ENCODE measurements at places on chromosomes 4 and X.

GRCh38 chr4:52595001-52595400, 64.1 kb downstream of the USP46 start:
- peak; percentile 67 for DNase-seq

GRCh38 chr4:152087335-152087734, 326.5 kb upstream of the GATB start:
- no peak for DNase-seq

GRCh38 chr4:53281438-53281837, 84.4 kb downstream of the SCFD2 start:
- DNase-seq: peak; percentile 85

- no peak for DNase-seq
Observed at GRCh38 chr4:136985683-136986082, 546.6 kb downstream of the PCDH18 start.

- DNase-seq: peak; percentile 19
Observed at GRCh38 chr4:23717528-23718248, 172.2 kb downstream of the PPARGC1A start.

DNA sequence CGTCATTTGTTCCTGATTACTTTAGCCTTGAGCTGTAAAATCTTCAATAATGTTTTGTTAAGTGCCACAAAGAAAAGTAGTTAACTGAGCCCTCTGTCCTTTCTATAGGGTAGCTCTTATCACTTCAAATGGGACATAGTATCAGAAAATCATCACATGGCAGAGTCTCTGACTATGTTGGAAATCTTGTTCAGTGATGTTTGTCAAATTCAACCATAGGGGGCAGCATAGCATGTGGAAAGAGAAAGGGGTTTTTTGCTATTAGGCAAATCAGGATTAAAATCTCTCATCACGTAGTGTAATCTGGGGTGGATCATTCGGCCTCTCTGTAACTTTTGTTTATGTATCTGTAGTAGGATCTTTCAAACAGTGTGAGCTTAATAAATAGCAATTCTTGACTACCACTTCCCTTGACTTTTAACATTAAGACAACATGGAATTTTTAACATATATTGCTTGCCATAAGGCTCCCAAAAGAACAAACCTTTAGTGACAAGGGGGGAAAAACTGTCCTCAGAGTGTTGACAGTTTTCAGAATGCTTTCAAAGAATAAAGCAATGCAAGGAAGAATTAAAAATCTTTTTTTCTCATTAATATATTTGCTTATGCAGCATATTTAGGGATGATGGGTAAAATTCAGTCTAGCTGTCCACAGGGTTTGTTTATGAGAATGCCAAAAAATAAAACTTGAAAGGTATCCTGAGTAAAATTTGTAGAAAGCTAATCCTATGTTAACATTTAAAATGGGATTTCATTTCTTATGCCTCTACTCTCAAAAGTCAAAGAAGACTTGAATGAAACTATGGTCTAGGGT, 127.2 kb downstream of the FBXW7 start:
- peak; percentile 57 for DNase-seq

GRCh38 chr4:48499551-48500066, 9.6 kb downstream of the ZAR1 start:
- DNase-seq: no peak

DNA sequence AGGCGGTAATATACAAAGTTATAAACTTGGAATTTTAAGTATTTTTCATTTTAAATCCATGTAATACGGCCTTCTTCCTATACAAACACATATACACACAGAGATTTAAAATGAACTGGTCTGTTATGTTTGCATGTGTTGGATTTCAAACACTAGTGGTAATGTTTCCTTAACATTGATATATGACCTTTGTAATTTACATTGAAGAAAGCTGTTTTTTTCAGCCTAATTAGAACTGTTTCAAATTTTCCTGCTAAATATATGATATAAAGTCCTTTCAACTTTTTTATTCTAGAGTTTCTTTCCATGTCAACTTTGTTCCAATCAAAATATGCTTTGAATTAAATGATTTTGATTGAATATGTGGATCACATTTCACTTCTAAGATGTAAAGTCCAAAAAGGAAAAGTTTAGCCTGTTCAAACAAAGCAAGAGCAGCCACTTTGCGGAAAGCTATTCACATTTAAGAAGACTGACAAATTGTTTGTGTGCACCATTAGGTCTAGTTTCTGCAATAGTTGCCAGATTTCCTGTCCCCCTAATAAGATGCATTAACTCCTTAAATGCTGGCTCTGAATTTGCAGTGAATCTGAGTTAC, 226.0 kb upstream of the MAB21L2 start:
- no peak for DNase-seq

DNA sequence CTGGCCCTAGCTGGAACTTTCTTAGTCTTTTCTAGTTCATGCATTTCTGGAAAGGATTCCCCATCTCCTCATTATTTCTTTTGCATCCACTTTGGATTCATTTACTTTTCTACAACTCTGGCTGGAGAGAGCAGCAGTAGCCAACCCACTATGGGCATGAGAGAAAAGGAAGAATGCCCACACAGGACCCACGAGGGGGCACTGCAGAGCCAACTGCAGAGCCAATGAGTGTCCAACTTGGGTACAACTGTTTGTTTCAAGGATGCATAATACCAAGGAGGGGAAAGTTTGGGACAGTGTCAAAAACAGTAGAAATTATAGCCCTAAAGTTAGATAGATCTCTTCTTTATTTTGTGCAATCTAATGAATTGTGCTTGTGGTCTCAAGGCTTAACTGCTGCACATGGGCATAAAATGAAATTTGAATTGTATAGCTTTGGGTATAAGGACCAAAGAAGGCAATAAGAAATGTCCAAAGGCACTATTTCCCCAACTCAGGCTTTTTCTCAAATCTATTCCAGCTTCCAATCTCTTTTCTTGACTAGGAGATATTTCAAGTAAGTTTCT, 230.6 kb downstream of the NSUN7 start:
- no peak for DNase-seq

DNA sequence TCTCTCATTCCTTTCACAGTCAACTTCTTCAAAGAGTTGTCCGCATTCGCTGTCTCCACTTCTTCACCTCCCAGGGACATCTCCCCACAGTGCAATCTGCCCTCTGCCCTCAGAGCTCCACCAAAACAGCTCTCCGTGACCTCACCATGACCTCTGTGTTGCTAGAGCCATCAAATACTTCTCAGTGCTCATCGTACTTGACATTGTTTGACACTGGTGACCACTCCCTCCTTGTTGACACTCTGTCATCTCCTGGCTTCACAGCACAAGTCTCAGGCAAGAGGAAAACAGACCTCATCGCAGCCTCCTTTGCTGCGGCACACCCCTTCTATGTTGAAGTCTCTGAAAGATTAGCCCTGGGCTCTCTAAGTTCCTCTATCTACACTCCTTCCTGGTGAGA, 90.5 kb upstream of the CCDC160 start:
- no peak for DNase-seq

- DNase-seq: no peak
Observed at GRCh38 chr4:31651541-31651940, 931.4 kb downstream of the PCDH7 start.

DNA sequence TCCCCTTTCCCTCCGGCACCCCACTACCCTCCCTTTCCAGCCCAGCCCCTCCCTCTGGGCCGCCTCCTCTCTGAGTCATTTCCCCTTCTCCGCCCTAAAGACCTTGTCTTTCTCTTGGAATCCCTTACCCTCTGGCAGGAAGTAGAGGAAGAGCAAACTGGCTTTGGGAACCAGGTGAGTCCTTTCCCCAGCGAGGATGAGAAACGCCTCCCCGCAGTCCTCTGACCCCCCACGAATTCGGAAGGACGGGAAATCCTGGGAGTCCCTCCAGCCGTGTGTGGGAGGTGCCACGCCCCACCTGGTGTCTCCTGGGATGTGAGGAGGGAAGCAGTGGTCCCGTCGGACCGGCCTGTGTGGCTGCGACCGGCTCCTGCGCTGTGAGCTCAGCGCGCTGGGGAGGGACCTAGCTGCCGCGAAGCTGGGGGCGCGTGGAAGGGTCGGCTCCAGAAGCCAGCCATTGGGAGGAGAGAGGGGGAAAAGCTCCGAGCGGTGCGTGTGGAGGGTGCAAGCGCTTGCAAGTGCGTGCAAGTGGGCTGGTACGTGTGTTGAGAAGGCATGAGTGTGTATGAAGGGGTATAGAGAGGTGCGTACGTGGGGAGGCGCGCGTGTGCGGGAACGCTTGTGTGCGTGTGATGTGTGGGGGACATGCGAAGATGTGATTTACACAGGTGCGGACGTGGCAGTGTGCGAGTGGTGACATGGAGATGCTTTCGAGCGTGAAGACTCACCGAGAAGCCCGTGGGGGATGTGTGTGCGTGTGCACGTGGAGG, 46.3 kb downstream of the TEX13B start:
- DNase-seq: no peak

DNA sequence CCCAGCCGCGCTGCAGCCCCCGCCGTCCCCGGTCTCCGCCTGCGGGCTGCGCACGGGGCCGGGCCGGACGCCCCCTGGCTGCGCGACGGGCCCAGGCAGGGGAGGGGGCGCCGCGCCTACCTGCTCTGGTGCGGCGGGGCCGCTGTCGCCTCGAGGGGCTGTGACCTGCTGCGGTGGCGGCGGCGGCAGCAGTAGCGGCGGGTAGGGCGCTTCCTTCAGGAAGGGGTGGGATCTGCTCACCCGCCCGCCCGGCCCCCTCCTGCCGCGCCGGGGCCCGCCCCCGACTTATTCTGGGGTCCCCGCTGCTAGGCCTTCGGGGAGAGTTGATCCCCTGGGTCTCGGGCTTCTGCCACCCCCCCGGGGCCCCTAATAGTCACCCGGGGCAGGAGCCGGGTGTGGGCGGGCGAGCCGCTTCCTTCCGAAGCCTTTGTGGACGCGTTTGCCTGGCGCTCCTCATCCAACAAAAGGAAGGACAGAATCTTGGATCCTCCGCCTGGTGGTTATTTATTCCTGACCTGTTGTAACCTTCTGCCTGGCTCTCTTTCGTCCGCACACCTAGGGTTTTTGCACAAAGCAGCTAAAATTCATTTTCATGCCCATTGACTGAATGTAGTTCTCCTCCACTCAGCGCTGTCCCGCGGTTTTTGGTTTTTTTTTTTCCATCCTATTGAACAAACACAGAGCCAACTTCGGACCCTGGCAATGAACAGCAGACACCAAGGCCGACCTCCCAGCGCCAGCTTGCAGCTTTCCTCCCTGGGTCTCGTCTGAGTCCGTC, at the start of gene TMEM150C:
Gene TMEM150C, minus strand, starts transcription at position 203 of the 778 bp plus-strand sequence. CDS start 57,331 bp downstream, outside the sequence.
- no peak for DNase-seq

- no peak for DNase-seq
Observed at GRCh38 chr4:1339489-1339888, 7.5 kb upstream of the UVSSA start.

DNA sequence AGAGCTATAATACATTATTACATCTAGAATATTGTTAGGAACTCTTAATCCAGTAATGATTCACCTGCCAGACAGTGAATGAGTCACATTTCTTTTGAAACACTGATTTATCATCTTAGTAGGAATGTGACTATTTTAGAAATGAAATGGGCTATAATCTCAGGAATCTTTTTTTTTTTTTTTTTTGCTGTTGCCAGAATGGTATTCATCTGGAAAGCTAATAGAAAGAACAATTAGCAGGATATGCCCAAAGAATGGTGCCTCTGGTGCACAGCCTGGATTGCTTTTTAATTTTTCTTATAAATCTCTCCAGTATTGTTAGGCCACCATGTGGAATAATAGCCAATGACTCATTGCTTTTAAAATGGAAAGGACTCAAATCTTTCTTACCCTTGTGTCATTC, 181.1 kb upstream of the SMIM31 start:
- DNase-seq: no peak

DNA sequence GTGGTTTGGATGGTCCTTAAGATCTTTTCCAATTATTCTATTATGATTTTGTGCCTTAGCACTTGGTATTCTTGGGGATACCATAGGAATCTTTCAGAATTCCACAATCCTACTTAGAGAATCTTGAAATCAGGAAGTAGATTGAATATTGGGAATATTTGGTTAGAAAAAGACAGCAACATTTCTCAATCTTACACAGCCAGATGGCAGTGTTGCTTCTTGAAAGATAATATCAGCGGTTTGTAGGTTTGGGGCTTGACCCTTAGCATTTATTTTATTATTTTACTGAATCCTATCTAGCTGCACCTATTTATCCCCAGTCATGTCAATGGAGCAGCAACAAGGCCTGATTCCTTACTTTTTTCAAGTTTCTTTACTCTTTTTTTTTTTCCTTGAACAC, 28.6 kb downstream of the MAGEB1 start:
- peak; percentile 22 for DNase-seq

- DNase-seq: no peak
Observed at GRCh38 chrX:68185161-68185560, 248.1 kb downstream of the OPHN1 start.

GRCh38 chr4:38921151-38921550, 53.5 kb downstream of the FAM114A1 start:
- no peak for DNase-seq

DNA sequence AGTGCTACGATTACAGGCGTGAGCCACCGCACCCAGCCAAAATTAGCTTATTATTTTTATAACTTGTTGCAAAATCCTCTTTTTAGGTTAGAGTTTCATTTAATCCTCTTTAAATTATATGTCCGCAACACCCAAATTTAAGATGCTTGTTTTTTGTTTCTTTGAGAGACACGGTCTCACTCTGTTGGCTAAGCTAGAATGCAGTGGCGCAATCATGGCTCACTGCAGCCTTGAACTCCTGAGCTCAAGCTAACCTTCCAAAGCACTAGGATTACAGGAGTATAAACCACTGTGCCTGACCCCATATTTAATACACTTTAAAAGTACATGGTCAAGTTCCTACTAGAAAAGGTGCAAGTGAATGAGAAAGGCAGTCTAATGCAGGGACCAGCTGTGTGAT, 2.2 kb downstream of the RBBP7 start:
- peak; percentile 38 for DNase-seq

DNA sequence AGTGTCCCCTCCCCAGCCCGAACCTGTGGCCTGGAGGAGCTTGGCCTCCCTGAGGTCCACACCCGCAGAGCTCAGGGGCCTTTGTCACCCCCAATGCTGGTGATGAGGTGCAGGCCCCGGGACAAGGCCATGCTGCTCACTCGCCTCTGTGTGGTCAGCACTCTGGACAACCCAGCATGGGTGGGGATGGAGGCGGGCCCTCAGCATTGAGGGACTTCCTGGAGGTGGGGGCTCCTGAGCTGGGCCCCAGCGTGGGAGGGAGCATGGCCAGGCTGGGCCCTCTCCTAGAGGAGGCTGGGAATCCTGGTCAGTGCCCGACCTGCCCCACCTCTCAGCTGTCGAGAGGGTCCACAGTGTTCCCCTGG, 30.6 kb downstream of the TACC3 start:
- DNase-seq: no peak

DNA sequence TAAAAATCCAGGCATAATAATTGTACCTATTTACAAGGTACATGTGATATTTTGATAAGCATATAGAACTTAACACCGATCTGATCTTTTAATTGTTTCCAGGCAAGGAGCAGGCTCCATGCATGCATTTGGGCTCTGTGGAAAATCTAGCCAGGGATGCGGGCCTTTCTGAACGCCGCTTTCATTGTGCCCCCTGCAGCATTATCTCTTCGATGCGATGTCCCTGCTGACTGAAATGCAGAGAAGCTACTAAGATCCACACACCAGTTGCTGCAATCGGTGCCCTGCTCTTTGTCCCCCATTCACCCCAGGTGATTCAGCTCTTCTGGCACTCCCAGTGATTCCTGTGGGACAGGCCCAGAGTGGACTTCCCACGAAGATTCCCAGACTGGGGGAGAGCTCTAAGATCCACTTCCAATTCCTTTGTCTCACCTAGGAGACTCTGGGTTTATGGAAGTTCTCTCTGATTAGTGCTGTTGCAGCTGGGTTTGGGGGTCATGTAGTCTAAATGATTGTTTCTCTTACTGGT, 254.3 kb upstream of the AGA start:
- no peak for DNase-seq

GRCh38 chrX:12319992-12320391, 181.7 kb downstream of the FRMPD4 start:
- no peak for DNase-seq

GRCh38 chr4:17531538-17532285, 16.7 kb downstream of the CLRN2 start:
- DNase-seq: no peak
